ENCODE measurements at places on chromosomes 3 and 15.

- DNase-seq, result no peak
Observed at GRCh38 chr15:83081256-83082014, 14.4 kb upstream of the BTBD1 start.

DNA sequence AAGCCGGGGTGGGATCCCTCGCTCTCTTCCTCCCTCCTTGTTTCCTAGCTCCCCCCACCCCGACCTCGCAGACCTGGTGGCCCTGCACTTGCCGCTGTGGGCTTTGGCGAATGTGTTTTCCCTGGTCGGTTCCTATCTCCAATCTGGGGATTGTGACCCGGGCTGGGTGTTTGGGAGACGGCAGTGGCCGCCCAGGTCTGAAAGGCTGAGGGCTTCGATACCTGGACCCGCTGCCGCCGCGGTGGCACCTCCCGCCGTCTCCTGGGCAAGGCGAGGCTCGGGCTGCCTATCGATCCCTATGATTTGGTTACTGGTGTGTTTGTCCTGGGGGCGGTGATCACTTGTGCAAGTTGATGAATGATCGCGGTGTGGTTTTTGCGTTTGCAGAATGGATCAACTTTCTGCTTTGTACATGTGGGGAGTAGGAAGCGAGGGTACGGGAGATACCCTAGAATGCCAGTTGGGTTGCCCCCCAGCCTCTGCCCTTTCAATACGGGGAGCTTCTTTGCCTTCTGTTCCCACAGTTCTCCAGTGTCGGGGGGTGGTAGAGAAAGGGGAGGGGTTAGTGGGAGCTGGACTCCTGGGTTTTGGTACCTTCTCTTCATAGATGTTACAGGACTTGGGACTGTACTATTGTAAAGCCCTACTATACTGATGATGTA lies 3.0 kb downstream of the BBX start:
- peak; percentile 10 for DNase-seq

- DNase-seq, result no peak
Observed at GRCh38 chr3:109825971-109826810, 488.8 kb upstream of the DPPA4 start.

DNA sequence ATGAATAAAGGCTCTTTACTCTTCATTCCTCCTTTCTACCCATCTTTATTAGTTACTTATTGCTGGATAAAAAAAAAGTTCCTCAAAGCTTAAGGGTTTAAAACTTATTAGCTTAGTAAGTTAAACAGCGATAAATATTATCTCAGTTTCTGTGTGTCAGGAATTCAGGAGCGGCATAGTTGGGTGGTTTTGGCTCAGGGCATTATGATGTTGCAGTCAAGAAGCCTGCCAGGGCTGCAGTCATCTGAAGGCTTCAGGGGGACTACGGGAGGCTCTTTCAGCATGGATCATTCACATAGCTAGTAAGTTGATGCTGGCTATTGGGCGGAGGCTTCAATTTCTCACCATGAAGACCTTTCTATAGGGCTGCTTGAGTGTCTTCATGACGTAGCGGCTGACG lies 1.9 kb upstream of the DLG1 start:
- no peak for DNase-seq

GRCh38 chr3:127673191-127674100 lies 694 bp downstream of the ABTB1 start:
- no peak for DNase-seq

DNA sequence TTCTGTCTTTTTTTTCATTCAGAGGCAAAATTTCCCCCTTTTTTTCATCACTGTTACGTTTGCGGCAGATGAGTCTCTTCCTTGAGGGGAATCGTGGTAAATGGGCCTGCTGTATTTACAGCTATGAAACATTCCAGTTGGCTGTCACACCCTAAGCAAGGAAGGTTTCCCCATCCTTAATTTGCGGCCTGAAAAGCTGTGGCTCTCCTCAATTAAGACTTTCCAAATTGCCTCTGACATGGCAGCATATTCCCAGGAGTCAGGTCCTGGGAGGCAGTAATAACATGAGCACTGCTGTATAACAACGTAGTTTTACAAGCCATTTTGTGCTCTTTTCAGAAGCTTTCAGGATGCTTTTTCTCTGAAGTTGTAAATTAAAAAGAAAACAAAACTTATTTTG lies 420.9 kb downstream of the LPP start:
- no peak for DNase-seq

DNA sequence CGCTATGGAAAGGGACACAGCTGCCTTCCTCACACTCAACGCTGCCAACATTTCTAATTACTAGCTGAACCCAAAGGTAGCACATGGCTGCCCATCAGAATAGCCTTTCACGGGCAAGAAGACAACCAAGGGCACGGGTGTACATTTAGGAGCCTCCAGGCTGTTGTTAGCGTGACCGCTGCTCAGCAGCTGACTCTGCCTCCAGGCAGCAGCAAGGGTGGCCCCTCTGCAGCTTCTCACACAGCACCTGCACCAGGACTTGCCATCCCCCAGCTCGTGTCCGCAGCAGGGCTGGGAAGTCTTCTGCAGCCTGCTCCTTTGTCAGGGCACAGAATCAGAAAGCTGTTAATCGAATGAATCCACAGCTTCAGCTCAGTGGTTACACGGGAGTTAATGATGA lies 146.8 kb downstream of the ADAMTS17 start:
- no peak for DNase-seq

DNA sequence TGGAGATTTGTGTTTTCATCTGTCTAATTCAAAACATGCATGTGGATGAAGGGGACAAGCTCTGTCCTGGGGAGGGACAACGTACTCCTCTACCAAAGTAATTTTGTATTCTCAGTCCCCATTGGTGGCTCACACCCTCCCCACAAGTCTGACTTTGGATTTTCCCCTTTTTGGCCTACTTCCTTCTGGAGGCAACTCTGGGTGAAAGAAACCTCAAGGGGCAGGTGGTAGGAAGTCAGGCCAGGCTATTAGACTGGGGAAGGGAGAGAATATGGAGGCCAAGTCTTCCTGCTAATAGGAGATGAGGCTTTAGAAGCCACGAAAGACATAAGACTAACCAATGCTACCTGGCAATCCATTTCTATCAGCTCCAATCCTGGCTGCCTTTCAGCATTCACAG lies 124.9 kb upstream of the RASGRP1 start:
- DNase-seq, result no peak

GRCh38 chr3:158447408-158447807 lies 123.6 kb upstream of the MLF1 start:
- DNase-seq, result no peak

GRCh38 chr3:97691354-97691753 lies 73.2 kb upstream of the ARL6 start:
- no peak for DNase-seq

DNA sequence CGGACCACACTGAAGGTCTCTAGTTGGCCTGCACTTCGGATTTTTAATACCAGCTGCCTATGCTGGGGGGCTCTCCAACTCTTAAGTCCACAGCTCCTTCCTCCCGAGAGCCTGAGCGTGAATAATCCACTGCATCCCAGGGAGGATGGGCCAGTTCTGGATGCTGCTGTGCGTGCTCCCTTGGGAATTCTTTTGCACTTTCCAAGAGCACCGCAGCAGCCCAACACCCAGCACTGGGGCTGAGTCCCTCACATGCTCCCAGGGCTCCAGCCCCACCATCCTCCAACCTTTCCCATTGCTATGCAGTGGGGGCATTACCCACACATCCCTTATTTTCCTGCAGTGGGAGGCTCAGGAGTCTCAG lies 136.4 kb upstream of the IQSEC1 start:
- DNase-seq, result no peak

DNA sequence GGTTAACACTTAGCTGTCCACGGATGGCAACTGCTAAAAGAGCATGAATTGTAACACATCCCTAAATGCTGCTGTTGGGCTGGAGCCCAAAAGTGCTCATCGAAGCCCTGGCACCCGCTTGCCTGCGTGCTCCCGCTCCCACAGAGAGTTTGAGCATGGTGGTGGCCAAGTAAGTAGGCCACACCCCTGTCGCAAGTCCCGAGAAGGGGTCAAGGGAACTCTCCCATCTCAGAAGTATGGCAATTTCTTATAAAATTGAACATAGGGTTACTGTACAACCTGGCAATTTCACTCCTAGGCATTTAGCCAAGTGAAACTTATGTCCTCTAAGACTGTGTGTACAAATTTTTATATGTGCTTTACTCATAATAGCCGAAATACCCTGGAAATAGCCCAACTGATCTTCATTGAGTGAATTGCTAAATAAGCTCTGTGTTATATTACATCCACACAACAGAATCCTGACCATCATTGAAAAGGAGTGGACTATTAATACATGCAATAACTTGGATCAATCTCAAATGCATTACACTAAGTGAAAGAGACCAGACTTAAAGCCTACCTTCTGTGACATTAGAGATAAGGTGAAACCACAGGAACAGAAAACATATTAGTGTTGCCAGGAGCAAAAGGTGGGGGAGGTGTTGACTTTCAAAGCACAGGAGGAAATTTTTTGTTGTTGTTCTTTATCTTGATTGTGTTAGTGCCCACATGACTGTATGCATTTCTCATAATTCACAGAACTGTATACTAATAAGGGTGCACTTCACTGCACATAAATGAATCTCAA lies 1.5 kb upstream of the GCSAM start:
- DNase-seq, result no peak

- DNase-seq, result no peak
Observed at GRCh38 chr3:34067536-34068051, 269.2 kb downstream of the PDCD6IP start.

- no peak for DNase-seq
Observed at GRCh38 chr3:66672830-66673229, 172.0 kb upstream of the LRIG1 start.

DNA sequence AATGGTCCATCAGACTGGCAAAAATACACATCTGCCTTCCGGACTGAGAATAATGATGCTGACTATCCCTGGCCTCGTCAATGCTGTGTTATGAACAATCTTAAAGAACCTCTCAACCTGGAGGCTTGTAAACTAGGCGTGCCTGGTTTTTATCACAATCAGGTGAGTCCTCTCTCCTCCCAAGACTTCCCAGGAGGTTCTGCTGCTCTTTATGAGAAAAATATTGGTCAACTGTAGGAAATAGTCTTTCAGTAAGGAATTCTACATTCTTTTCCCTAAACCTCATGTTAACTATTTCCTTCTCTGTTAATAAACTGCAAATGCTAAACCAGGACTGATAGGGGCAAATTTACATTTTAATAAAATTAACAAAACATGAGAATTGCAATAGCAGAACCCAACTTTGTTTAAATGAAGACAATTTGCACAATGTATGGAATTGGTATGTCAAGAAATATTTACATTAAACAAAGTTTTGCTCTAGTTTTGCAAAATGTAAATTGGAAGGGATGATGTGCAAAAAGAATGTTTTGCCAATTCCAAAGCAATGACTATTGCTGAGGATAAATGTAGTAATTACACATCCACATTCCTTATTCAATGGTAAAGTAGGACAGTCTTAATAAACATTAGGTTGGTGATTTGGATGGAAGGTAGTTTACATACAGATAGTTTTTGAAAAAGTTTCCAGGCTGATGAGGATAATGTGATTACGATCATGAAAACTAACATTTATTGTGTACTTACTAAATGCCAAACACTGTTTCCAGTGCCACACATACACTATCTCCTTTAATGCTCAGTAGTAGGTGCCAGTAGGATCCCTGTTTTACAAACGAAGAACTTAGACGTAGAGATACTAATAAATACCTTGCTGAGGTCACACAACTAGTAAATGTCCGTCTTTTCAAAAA lies 21.1 kb downstream of the UPK1B start:
- DNase-seq, result no peak

DNA sequence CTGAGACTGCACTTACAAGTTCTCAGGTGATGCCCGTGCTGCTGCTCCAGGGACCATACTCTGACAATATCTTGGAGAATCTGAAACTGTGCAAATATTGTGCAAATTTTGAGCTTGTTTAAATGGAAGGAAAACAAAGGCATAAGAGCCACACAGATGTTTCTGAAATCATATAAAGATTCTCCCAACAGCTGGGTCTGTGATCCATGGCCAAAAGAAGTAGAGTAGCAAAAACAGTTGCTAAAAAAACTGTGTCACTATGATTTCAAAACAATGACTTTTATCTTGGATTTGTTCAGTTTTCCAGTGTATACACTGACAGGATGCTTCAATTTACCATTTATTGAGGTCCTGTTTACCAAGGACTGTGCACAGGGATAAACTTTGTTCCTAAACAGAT lies 25.3 kb downstream of the NPTN start:
- DNase-seq, result no peak

- DNase-seq, result no peak
Observed at GRCh38 chr3:119258915-119259314, 18.2 kb upstream of the B4GALT4 start.

DNA sequence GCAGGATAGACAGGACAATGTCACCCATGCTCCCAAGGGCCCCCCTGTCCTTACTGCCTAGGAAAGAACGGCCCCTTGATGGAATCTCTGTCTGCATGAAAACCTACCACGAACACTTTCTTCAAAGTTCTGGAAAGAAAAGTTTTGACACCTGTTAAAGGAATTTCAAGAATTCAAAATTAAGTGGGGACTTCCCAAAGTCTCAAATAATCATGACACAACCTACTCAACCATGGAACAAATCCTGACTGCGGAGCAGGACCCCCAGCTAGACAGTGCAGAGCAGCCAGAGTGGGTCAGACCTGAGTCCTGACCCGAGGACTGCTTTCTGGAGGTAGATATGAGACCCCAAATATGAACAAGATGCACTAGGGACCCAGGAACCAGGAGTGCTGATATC lies 245.3 kb upstream of the NSMCE3 start:
- no peak for DNase-seq

DNA sequence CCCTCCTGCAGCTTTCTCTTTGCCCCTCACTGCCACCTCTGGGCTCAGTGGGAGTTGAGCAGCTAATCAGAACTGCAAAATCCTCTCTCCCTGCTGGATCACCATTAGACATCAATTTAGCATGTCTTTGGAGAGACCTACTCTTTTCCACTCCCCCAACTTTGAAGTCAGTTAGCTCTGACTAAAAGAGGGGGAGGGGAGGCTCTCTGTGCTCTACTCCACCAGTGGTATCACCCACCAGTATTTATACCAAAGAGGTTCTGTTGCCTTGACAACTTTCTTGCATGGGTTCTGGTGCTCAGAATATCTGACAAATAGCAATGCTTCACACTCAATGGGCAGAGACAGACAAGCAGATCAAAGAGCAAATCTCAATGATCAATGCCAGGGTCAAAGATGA lies 146.2 kb upstream of the ROPN1 start:
- DNase-seq, result no peak

Data from RWPE1 (cell line).